Endodermal cell (in vitro differentiated cells): ENCODE measurements at places on chromosomes 5 and 9. TPM values are rescaled to one million over a fixed set of nuclear protein-coding genes. Genes with fewer than 3 reads are reported as not detected.

DNA sequence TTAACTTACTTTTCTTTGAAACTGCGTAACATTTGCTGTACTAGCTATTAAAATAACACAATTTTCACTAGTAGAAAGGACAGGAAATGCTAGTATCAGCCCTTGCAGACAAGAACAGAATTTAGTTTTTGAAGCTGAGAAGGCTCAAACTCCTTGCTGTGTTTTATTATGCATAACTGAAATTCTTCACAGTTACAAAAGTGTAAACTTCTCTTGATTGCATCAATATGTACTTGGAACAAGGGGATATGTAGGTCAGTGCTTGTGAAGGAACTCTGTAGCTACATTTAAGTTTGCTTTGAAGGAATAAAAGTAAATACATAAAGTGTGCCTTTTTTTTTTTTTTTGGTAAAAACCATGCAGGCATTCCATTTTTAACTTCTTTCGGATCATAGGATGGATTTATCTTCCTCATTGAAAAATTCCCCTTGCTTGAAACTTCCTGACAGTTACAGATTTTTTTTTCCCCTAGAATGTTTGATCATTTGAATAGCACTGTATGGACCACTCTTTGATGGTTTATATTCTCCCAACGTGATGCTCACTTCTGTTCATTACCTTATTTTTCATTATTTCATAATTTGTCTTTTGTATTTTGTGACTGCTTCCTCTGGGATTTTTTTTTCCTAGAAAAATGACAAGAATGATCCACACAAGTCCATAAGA, 94.9 kb upstream of the DAB2 start:
- no peak for DNase-seq

GRCh38 chr9:14888272-14888671, 22.0 kb downstream of the FREM1 start:
- no peak for DNase-seq

DNA sequence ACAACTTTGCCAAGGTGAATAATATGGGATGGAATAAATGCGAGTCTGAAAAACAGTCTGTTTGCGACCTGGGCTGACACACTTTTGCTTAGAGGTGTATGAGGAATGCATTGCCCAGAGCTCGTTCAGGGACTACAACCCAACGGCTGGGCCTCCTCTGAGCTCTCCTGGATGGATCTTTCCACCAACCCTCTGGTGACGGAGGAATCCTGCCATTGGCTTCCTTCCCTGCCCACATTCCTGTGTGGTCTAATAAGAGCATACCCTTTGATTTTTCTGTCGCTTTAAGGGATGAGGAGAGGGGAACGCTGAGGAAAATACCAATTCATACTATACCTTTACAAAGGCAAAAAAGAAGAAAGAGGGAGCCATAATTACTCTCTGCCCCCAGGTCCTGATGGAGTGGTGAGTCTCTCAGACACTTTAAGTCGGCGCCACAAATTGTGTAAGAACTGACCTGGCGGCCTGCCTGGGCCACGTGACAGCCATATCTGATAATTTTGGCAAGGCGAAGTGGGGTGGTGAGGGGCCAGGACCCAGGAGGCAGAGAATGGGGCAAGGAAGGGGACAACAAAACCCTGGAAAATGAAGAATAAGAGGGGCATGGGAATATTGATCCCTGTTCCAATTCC, 265.2 kb upstream of the MSX2 start:
- no peak for DNase-seq

GRCh38 chr9:78831726-78832125, 534.8 kb downstream of the PSAT1 start:
- no peak for DNase-seq

- DNase-seq = no peak
These were observed 309.3 kb upstream of the ACTBL2 start for GRCh38 chr5:57791875-57792274.

- peak; percentile 94 for DNase-seq
These were observed 98.8 kb downstream of the LHX2 start for GRCh38 chr9:124110307-124110915.

The PCDH12 gene
- not detected in 2 replicates for total RNA-seq

The CCDC192 gene
- 0.48 TPM in 1 of 2 replicates, not detected in the other for total RNA-seq

The LAMC3 gene
- total RNA-seq = 16.7 to 18.9 TPM (median 18.9 TPM) in 3 replicates

The FAM200C gene
- total RNA-seq = 2.7 to 3.7 TPM (median 3.5 TPM) in 3 replicates

The ASPN gene
- total RNA-seq = not detected in 3 replicates

The SH3RF2 gene
- total RNA-seq = 1.3 to 3.2 TPM (median 2.5 TPM) in 3 replicates
